ENCODE measurements at places on chromosomes 6 and 20.

- no peak overlapping the region for H3K27ac ChIP-seq
- DNase-seq, result peak; percentile 25
- H3K4me3 ChIP-seq, result no peak overlapping the region
Measured at GRCh38 chr20:11267131-11267761, 593.4 kb upstream of the JAG1 start.

DNA sequence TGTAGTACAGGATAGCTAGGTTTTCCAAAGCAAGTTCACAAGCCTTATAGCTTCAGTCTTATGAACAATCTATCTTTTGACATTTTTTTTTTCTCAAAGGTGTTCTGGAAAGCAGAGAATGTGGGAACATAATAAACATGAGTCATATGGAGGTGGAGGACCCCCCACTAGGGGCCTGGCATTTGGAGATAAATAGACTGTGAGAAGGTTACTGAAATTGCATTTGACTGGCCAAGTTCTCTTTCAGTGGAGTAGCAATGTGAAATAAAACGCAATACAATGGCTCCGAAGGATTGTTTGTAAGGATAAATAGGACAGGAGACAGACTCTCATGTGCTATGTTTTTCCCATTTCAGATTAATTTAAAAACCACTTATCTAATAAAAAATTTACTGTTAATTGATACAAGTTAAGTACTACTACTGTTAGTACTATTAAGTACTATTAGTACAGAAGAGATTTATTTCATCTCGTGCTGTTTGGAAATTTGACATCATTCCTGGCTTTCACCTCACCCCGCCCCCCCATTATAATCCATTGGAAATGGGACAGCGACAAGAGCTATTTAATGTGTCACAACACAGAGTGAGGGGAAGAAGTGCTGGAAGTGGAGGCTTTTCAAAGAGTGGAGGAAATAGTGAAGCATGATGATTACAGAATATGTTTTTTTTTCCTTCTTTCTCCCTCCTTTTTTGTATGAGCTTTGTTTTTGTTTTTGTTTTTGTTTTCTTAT, 122.6 kb upstream of the ID4 start:
- no peaks in the 10 kb centered on the region for H3K27me3 ChIP-seq
- H3K4me3 ChIP-seq, result no peak overlapping the region
- no peaks in the 10 kb centered on the region for H3K36me3 ChIP-seq
- H3K4me1 ChIP-seq, result peaks cover 11% of the 10 kb centered on the region

GRCh38 chr20:57031867-57032355, 234.5 kb downstream of the BMP7 start:
- DNase-seq, result no peak
- H3K27me3 ChIP-seq, result no peaks in the 10 kb centered on the region
- no peak overlapping the region for H3K27ac ChIP-seq
- peaks cover 3% of the 10 kb centered on the region for H3K4me1 ChIP-seq
- no peak overlapping the region for H3K4me3 ChIP-seq

GRCh38 chr6:30826961-30827342, 57.4 kb upstream of the DDR1 start:
- H3K27me3 ChIP-seq, result no peaks in the 10 kb centered on the region
- H3K27ac ChIP-seq, result no peak overlapping the region
- H3K4me1 ChIP-seq, result peaks cover 4% of the 10 kb centered on the region
- H3K36me3 ChIP-seq, result no peaks in the 10 kb centered on the region
- no peak overlapping the region for H3K4me3 ChIP-seq
- no peak for DNase-seq

GRCh38 chr6:44237021-44237812, 9.7 kb upstream of the HSP90AB1 start:
- H3K27ac ChIP-seq, result peak overlapping the region; percentile 11
- DNase-seq, result peak; percentile 81
- peaks cover 23% of the 10 kb centered on the region for H3K36me3 ChIP-seq
- peak overlapping the region; percentile 48 for H3K4me3 ChIP-seq
- H3K27me3 ChIP-seq, result no peaks in the 10 kb centered on the region
- peaks cover 9% of the 10 kb centered on the region for H3K4me1 ChIP-seq
